T1000 (cell line): ENCODE measurements at places on chromosomes 5 and 9.

DNA sequence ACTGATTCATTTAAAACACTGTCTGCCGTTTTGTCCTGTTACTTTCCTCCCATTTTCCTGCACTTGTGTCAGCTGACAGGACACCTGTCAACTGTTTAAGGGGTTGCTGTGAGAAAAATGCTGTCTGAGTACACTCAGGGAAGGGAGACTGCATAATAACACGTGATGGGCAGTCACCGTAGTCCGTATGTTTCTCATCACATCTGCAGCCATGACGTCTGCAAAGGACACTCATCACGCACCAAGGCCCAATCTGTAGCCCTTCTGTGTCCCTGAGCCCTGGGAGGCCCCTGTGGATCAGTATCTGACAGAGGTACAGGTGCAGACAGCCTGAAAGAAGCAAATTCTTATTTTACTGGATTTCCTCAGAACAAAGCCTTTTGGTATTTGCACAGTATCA is 396.3 kb downstream of the YTHDC2 start:
- no peak for DNase-seq

DNA sequence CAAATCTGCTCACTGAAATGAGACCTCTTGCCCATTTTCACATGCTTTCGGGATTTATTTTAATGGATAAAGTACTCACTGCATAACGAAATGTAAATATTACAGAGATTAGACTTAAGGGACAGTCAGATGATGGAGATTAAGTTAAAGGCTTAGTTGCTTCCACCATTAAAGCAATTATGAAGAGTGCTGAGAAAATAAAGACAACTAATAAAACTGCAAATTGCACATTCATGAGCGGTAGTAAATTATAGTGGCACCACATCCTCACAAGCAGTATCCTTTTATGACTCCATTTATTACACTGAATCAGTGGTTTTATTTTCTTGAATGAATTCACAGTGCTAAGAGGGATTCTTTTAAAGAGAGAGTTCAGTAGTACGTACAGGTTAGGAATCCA is 76.2 kb upstream of the TMED7 start:
- no peak for DNase-seq

DNA sequence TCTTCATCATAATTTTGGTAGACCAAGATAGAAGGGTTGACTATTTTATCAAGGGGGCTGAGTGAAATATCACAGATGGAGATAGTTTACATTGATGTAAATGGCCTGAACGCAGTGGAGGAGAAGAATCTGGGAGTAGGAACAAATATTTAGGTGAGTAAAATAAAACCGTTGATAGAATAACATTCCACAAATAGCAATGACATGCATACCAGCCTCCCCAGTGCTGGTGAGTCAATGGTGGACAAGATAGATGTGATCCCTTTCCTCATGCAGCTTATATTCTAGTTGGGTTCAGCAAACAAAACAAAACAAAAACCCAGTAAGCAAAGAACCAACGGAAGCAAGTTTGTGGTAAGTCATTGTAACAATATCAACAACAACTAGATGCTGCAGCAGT is 385.2 kb downstream of the FAM170A start:
- no peak for DNase-seq

GRCh38 chr5:180649297-180650039 is at the start of gene FLT4:
FLT4 (minus strand) TSS chr5:180649600; CDS start chr5:180649545, 55 bp downstream.
- no peak for DNase-seq

GRCh38 chr9:89715318-89715858 is 110.6 kb downstream of the GADD45G start:
- DNase-seq: no peak

GRCh38 chr9:107447834-107448233 is 41.7 kb downstream of the KLF4 start:
- no peak for DNase-seq

DNA sequence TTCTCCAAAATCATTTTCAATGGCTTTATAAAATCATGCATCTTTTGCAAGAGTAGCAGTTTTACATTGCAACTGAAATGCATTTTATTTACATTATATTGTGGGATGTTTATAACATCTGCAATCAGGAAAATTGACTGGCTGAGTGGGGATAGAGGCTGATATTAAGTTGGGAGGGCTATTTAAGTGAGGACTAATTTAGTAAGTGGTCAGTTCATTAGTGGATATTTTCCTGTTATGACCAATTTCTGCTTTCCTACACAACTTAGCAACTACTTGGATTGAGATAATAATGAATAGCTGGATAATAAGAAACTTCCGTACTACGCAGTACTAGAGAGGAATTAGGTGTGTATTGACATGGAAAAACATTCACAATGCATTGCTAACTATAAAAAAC is 92.9 kb upstream of the SSBP2 start:
- DNase-seq: no peak

DNA sequence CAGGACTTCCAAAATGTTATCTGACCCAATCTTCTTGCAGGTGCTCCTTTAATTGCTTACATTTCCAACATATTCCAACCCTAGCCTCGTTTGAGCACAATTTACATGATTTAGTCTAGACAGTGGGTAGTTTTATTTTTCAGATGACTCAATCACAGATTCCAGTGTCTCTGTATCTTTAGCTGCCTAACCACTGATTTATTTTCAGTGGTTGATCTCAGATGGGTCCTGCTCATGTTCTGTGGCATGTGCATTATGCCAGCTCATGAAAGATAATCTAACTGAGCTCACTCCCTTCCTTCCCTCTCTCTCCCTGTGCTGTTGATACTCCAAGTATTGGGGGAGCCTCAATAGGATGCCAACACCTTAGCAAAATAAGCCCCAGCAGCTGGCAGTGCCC is 106.1 kb upstream of the ICE1 start:
- DNase-seq: no peak
